ENCODE measurements at places on chromosomes 11 and 22.

GRCh38 chr22:20979243-20979809, 2.8 kb upstream of the LZTR1 start:
- no peak for DNase-seq

- no peak for DNase-seq
Measured at GRCh38 chr11:120841074-120841473, 182.8 kb upstream of the TBCEL start.

- DNase-seq, result no peak
Measured at GRCh38 chr11:56910046-56910773, 78.5 kb upstream of the OR5AK2 start.

DNA sequence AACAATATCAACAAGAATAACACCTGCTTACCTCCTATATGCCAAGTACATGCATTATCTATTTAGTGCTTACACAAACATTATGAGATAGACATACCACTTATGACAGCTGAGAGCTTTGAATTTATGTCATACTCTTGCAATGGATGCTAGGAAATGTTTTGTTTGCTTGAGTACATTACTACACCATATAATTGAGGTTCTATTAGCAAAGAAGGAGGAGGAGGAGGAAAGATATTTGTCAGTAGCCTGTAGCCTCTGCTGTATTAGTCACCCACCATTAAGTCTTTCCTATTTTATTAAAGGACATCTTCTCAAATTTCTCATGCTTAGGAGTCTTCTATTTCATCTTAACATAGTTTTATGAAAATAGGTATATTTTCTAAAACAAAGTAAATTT, 6.4 kb downstream of the ANO5 start:
- DNase-seq, result no peak

DNA sequence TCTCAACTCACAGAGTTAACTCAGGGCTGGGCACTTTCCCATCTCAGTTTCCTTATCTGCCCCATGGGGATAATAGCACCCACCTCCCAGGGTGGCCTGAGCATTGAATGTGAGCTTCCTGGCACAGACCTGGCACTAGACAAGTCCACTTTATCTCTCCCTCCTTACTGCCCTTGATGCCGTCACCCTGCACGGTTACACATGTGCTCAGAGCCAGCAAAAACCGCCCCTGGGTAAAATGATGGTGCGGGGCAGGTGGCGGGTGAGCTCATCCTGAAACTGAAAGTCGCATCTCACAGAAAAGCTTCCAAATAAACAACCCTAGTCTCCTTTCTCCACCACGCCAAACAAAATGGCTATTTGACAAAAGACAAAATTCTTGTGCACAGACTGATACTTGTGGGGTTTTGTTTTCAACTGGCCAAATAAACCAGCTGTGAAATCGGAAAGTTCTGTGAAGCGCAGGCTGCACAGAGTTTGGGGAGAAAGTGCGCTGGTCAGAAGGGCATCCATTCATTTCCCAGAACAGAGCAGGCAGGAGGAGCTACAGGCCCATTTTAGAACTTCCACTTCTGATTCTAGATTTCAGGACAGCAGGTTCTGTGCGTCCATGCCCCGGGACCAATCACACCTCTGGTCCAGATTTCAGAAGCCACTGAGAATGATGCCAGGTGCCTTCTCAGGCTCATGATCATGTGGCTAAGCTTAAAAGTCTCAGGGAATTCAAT, 138.1 kb downstream of the SHANK2 start:
- no peak for DNase-seq

GRCh38 chr11:69726019-69726418, 22.2 kb upstream of the FGF19 start:
- no peak for DNase-seq
